ENCODE measurements at places on chromosomes 4 and X. TPM values are rescaled to one million over a fixed set of nuclear protein-coding genes. Genes with fewer than 3 reads are reported as not detected.

DNA sequence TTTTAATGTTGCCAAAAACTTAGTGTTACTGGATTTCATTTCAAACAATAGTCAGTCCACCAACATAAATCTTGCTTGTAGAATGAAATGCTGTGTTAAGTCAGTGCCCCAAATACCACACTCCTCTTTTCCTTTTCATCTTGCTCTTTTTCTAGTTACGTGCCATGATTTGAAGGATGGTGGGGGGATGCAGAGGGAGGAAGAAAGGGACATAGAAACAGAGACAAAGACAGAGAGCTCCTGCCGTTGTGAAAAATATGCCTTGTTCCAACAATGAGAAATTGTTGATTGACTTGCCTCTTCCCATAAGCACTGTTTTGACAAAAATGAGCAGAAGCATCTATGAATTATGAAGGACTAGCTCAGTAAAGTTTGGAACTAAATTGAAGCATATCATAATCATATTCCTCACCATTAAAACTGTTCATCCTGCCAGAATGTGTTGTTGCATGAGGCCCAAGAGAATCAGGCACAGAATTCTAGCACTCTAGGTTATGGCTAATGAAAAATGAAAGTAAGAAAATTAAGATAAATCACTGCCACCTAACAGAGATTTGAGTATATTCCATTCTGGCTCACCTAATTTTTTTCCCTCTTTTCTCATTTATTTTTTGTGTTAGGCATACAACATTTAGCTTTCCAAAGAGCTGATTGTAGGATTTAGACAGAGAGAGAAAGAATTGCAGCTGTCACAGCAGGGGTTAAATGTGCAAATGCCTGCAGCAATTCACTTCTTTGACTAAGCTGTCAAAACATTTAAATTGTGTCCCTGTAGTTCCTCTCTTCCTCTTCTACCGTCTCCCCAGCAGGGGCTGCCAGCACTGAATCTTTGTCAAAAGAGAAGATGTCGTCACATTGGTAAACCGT is 111.6 kb upstream of the PTPN13 start:
- no peak for DNase-seq

- DNase-seq: no peak
These were observed 133.3 kb upstream of the PRPS2 start for GRCh38 chrX:12657881-12658280.

- DNase-seq: peak; percentile 75
These were observed 378 bp upstream of the RPS6KA6 start for GRCh38 chrX:84188320-84188834.

DNA sequence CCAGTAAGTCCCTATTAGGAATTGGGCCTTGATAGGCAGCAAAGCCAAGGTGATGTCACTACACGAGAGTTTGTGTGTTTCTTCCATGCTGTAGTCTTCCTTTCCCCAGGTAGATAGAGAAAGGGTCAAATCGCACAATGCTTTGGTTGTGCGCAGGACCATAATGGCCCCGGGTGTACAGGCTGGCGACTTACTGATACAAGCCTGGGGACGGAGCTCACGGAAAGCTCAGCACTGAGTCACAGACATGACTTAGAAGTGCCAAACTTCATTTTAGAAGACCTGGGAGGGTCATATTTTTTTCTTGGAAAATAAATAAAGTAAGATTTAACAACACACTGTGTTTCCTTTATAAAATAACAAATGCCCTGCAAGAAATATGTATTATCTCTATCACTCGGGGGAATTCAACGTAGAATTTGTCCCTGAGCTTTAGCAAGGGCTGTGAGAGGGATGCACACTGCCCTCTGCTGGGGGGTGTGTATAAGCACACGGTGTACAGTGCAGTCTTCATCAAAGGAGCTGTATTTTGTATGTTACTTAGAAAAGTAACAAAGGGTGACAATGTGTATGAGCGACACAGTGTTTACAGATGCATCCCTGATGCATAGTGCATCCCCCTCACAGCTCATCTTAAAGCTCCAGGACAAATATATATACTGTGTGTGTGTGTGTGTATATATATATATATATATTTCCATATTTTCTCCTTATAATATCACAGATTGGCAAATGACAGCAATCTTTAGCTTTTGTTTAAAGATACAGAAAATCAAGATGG is 254.5 kb upstream of the VEGFC start:
- peak; percentile 47 for DNase-seq

DNA sequence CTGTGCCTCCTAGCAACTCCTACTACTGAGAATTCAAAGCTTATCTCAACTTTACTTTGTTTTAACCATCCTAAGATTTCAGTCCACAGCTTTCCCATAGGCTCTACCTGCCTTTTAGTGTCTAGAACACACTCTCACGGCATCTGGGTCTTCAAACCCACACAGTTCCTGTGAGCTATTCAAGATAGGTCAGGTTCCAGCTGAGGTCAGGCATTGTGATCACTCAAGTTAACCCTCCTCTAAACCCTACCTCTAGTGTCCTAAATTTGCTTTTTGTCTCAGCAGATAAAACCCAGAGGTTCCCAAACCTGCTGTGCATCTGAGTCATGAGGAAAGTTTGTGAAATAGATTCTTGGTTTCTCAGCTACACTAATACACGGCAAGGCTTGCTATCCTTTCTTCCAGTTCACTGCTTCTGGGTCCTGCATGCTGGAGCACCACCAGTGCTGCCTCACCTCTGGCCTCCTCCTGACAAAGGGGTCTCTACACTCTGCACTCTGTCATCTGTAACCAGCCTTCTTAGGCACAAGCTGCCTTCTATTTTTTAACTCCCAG is 324.6 kb upstream of the MAGEB2 start:
- DNase-seq: no peak

- no peak for DNase-seq
These were observed 664.5 kb upstream of the HTR2C start for GRCh38 chrX:113919387-113919786.

DNA sequence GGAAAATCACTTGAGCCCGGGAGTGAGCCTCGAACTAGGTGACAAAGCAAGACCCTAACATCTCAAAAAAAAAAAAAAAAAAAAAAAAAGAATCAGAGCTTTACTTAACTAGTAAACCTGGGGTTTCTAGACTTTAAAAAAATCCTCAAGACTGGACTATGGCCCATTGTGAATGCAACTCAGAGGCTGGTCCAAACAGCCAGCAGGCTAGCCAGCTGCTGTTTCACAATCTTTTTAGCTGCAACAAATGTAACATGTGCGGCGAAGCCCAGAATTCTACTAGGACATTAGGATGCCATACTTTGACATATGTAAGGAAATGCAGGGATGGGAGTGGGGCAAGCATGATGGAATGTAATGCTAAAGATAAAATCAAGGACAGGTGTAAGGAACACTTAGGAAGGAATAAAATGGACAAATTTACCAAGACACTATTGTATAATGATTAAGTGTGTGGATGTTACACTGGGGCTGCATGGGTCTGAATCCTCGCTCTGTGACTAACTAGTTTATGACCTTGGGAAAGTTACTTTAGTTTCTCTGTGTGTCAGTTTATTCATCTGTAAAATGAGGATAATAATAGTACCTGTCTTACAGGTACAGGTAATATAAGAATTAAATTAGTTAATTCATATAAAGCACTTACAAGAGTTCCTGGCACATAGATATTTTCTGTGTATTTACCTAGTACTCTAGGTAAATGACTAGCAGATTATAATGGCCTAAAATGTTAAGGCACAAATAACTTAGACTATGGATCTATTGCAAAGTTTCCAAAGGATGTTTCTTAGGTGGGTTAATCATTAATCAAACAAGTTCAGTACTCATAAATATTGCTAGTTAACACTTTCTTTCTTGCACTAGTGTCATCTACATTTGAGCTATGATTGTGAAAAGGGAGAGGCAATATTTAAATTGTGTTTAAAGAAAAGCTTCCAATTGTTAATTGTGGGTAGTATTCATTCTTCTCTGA is 49.5 kb downstream of the HELQ start:
- no peak for DNase-seq

DNA sequence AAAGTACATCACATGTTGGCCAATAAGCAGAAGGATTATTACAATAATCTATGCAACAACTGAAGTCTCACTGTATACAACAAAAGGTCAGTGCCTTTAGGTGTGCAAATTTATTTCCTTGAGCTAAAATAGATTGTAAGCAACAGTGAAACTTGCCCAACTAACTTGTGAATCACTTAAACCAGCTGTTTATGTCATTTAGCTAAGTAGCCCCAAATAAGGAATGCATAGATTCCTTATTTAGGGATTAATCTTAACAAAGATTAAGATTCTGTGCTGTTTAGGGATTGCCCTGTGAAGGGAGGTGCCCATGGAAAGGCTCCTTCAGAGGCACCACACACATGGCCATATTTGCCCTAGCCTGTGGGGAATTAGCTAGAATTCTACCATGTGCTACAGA is 168.6 kb downstream of the MAML3 start:
- DNase-seq: no peak

DNA sequence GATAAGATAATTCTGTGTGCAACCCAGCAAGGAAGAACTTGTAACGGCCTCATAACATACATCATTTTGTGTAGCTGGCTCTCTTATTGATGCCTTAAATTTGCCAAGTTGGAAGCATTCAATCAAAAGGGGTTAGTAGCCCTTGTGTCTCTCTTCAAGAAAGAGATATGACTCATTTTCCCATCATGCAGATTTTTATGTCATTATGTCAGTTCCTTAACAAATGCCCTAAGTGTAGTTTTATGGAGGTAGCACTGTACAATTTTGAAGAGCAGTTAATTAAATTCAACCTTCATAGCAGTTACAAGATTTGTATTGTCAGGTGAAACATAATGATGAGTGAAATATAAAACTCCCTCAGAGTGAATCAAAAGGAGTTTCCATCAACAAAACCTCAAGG is 215.6 kb downstream of the GRIA3 start:
- no peak for DNase-seq

GRCh38 chr4:88737307-88737941 is 39.8 kb upstream of the NAP1L5 start:
- DNase-seq: peak; percentile 87

DNA sequence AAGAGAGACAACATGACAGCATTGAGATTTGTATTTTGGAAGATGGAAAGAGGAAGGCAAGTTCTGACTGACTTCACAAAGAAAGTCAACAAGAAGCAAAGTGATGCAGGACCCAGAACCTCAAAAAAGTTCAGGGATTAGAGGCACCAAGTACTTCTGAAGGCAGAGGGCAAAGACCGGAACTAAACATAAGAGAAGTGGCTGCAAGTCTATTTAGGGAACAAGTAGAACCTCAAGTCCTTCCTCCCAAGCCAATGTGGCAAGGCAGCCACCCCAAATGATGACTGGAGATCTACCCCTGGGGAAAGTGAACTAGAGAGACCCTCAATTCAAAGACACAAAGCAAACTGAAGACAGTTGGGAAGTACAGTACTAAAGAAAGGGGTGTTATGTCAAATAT is 46.6 kb downstream of the SLC39A8 start:
- DNase-seq: no peak

The MAOA gene
- 300 TPM for total RNA-seq

The PWWP3B gene
- total RNA-seq: 25.4 TPM

The FDCSP gene
- total RNA-seq: not detected

The SSX3 gene
- 0.81 TPM for total RNA-seq

The MAGEC3 gene
- not detected for total RNA-seq
